ENCODE measurements at places on chromosomes 1 and 21.

GRCh38 chr1:3172431-3173380 lies 103.7 kb downstream of the PRDM16 start:
- DNase-seq, result no peak

DNA sequence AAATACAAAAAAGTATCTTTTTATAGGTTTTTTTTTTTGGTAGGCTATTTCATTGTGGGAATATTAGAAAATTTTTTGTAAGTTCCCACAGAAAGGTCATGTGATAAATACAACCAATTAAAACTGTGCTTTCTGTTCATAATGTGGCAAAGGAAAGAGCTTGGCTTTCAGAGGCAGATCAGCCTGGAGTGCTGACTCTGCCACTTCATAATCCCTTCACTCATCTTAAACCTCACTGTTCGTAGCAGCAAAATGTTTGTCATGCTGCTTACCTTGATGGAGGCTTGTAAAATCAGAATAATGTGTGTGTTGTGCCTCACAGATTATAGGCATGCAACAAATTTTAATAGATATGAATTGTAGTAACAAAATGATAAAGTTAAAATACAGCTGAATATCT lies 176.8 kb downstream of the ZP4 start:
- no peak for DNase-seq

DNA sequence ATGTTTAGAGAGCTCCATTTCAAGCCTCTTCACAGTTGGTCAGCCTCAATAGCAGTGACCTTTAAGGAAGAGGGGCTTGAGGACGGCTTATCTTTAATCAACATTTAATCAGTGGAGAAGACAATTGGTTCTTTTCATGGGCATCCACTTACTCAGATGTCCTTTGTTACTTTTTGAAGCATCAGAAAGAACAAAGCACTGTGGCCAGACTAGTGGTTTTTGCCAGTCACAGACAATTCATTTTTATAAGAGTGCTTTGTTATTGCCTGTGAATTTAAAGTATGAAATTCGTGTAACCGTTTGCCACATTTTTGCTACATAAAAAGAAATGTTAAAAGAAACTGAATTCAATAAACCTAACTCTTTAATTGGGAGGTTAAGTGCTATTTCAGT lies 222.8 kb downstream of the TPR start:
- DNase-seq, result no peak

DNA sequence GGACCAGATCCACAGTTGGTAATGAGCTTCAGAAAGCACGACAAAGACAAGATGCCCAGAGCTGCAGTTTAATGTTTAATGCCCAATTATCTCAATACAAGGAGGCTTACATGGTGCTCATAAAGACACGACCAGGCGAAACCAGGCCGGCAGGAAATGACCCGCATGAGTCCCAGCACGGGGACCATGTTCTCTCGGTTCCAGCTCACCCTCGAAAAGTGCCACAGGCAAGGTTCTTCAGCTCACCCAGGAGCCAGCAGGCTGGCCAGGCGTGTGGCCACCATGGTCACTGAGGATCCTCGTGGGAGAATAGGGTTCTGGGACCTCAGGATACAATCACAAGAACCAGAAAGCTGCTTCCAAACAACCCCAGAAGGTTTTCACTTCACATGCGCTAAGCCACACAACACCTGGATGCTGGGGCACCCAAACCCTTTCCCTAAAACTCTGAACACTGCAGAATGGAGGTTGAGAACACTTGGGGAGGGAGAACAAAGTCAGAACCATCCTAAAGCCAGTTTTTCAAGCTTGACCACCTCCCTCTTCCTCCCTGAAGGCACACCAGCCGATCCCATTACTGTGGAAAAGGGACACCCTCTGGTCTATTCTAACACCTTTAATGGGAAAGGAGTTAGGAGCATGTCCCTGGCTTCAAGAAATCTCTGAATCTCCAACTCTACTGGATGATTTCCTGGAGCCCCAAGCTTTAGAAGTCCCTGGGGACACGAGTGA lies 22.6 kb upstream of the ASAP3 start:
- no peak for DNase-seq

DNA sequence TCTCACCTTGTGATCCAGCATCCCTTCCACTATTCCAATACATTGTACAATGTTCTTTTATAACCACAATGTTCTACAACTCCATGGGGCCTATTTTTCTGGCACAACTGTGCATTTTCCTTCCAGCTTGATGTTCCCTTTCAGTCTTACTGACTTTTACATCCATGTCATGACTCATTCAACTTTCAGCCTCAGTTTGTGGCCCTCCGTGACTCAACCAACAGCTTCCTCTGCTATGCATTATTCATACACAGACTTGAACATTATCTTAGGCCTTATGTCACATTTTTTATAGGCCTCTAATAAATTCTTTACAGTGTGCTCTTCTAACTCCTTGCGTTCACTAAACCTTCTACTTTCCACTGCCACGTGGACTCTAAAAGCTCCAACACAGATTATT lies 119.4 kb upstream of the PRMT6 start:
- DNase-seq, result no peak

DNA sequence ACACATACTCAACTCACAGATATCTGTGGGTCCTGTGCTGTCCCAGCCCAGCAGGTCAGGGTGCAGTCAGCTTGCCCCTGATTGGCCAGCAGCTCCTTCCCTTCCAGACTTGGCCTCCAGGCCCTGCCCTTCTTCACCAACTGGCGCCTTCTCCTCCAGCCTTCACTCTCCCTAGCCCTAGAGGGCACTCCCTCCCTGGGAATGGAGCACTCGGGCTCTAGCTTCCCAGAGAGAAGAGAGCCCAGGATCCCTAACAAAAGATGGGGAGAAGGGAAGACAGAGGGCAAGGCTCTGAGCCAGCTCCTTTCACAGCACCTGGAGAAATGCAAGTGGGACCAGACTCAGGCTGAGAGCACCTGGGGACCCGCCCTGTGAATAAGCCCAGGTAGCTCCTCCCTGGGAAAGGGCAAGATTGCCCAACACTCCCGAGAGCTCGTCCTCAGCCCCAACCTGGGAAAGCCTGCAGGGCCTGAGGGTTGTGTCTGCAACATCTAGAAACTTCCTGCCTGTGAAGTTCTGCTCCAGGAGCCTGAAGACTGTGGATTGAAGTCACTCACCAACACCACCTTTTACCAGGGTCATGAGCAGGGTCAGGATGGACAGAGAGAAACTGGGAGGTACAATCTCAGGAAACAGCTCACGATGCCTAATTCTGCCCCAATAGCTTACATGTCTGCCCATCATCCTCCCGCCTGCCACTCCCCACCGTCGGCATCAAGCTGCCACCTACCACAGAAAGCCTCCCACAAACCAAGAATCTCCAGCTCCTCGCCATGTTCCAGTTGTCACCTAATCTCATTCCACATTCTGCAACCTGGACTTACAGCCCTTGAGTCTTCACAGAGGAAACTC lies at the start of gene PGLYRP4:
PGLYRP4 (minus strand) TSS at position 331 of the 852 bp plus-strand sequence. CDS start 909 bp downstream, outside the sequence.
- DNase-seq, result no peak

- DNase-seq, result no peak
Observed at GRCh38 chr1:187129132-187129531, 300.4 kb downstream of the PLA2G4A start.

All from stimulated activated CD4-positive, alpha-beta T cell treated with anti-CD3 and anti-CD28 coated beads, Interleukin-4, amount 100 ng/mL, for 4 hours (primary cell).